Neural progenitor cell (in vitro differentiated cells): ENCODE measurements at places on chromosomes 7 and 10. TPM values are rescaled to one million over a fixed set of nuclear protein-coding genes. Genes with fewer than 3 reads are reported as not detected.

EBF3 gene
- total RNA-seq, result 0.15 and 0.40 TPM in 2 replicates

GRCh38 chr7:125241548-125241947 is 311.9 kb upstream of the POT1 start:
- no peaks in the 10 kb centered on the region for H3K4me1 ChIP-seq
- H3K36me3 ChIP-seq, result no peaks in the 10 kb centered on the region
- no peak overlapping the region for H3K4me3 ChIP-seq
- H3K27me3 ChIP-seq, result no peaks in the 10 kb centered on the region
- no peak for DNase-seq
- H3K27ac ChIP-seq, result no peak overlapping the region

DNA sequence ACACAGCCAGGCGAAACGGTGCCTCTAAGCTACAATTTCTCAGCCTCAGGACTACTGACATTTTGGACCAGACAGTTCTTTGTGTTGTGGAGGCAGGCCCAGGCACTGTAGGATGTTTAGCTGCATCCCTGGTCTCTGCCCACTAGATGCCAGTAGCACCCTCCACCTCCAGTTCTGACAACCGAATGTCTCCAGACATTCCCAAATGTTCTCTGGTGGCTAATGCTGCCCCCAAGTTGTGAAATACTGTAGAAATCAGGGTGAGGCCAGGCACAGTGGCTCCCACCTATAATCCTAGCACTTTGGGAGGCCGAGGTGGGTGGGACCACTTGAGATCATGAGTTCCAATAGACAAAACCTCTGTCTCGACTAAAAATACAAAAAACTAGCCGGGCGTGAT is 18.2 kb downstream of the HNRNPF start:
- peaks cover 32% of the 10 kb centered on the region for H3K36me3 ChIP-seq
- DNase-seq, result peak; percentile 64
- peaks cover 16% of the 10 kb centered on the region for H3K4me1 ChIP-seq
- no peak overlapping the region for H3K4me3 ChIP-seq
- H3K27me3 ChIP-seq, result no peaks in the 10 kb centered on the region
- H3K27ac ChIP-seq, result no peak overlapping the region

DNA sequence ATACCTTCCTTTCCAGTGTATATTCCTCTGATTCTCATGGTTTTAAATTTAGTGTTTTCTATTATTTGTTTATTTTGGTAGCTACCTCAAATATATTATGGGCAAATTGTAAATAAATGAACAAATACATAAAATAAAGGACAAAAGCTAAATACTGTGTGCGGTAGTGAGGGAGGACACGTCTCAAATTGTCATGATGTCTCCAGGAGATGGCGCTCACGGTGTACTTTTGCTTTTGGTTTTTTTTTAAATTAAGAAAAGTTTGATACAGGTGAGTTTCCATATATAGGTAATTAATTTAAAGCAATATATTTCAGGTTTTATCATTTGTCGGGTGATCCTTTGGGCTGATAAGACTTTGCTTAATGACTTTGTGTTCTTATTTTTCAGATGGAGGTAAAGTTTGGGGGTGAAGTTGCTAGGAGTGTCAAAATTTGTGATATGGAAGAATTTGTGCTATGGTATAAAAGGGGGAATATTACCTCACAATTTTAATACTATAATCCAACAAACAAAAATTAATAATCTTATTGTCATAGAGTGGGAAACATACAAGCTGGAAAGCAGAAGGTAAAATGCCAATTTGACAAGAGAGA is 68.4 kb upstream of the TMEM229A start:
- no peaks in the 10 kb centered on the region for H3K4me1 ChIP-seq
- DNase-seq, result peak; percentile 56
- H3K36me3 ChIP-seq, result no peaks in the 10 kb centered on the region
- no peaks in the 10 kb centered on the region for H3K27me3 ChIP-seq
- H3K4me3 ChIP-seq, result no peak overlapping the region

DNA sequence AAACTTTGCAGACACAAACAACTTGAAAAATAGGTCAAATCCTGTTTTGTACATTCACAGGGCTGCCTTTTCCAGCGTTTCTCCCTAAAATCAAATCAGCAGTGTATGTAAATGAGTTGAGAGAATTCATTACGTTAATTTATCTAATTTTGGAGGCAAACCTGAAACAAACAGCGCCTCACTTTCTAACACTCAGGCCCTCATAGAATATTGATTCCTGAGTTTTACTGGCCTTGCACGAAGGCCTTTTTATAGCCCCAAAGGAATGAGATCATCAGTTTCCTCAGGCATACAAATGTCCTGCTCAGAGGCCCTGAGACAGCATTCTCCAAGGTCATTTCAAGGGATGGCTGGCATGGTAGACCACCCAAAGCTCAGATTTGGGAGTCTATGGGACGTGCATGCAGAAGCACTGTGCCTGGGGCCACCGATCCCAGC is 131.7 kb upstream of the CHST15 start:
- H3K4me3 ChIP-seq, result no peak overlapping the region
- peaks cover 3% of the 10 kb centered on the region for H3K4me1 ChIP-seq
- H3K27ac ChIP-seq, result no peak overlapping the region

- H3K4me3 ChIP-seq, result no peak overlapping the region
- H3K36me3 ChIP-seq, result no peaks in the 10 kb centered on the region
- DNase-seq, result no peak
- no peaks in the 10 kb centered on the region for H3K4me1 ChIP-seq
- no peak overlapping the region for H3K27ac ChIP-seq
Measured at GRCh38 chr7:33233659-33234058, 104.3 kb downstream of the BBS9 start.

GRCh38 chr7:134320201-134320600 is 3.5 kb upstream of the SLC35B4 start:
- H3K27ac ChIP-seq, result no peak overlapping the region
- no peaks in the 10 kb centered on the region for H3K36me3 ChIP-seq
- H3K4me3 ChIP-seq, result no peak overlapping the region
- no peak for DNase-seq
